ENCODE measurements at places on chromosomes 11 and 22.

GRCh38 chr11:18173225-18173866 lies 709 bp downstream of the MRGPRX4 start:
- DNase-seq = no peak

DNA sequence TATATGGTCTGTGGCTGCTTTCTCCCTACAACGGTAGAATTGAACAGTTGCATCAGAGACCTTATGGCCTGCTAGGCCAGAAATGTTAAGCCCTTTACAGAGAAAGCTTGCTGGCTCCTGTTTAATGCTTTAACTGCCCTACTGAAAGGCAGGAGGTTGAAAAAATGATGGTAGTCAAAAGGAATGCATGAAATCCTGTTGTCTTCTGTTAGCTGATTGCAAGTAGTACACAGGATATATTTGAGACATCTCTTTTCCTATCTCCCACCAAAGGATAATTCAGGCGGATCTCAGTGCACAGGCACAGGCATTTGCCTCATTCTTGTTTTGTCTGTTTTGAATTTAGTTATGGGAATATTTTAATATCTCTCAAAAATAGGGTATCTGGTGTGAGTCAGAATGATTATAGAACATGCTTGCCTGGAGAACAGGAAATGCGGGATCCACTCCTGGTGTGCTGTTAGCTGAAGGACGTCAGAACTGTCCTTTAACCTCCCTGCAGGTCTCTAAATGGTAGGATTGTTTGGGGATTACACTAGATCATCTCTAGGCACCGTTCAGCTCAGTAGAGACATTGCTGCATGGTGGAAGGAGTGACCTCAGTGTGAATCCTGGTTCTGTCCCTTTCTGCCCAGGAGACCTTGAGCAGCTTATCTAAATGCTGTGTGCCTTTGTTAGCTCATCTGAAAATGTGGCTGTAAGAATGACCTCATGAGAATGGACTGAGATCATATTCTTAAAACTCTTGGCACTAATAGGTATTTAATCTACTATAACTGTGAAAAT lies 49.5 kb downstream of the PACS1 start:
- DNase-seq = no peak

GRCh38 chr11:16081382-16082094 lies 274.8 kb downstream of the SOX6 start:
- no peak for DNase-seq

GRCh38 chr11:124329787-124330478 lies 9.9 kb upstream of the OR8D2 start:
- DNase-seq = no peak

DNA sequence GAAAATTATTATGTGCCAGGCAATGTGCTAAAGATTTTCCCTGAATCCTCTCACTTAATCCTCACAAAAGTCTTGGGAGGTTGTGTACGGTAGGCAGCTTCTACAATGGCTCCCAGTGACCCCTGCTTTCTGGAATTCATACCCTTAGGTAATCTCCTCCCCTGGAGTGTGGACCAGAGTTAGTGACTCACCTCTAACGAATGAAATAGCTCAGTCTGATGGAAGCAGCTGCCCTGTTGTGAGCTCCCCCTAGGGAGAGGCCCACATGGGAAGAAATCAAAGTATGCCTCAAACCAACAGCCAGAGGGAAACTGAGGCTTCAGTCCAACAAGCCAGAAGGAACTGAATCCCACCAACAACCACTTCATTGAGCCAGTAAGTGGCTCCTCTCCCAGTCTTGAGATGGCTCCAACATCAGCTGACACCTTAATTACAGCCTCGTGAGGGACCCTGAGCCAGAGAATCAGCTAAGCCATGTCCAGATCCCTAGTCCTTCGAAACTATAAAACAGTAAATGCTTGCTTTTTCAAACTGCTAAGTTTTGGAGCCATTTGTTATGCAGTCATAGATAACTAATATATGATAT lies 98.9 kb upstream of the ISX start:
- no peak for DNase-seq

- no peak for DNase-seq
Observed at GRCh38 chr22:49317369-49317768, 510.3 kb downstream of the BRD1 start.

- DNase-seq = no peak
Observed at GRCh38 chr11:65295571-65296341, 18.9 kb upstream of the CDC42EP2 start.

- no peak for DNase-seq
Observed at GRCh38 chr11:119361056-119361787, 14.7 kb upstream of the MFRP start.

Data from NCI-H774 (cell line).